Stimulated activated CD8-positive, alpha-beta memory T cell treated with anti-CD3 and anti-CD28 coated beads, Interleukin-15, amount 100 ng/mL, for 4 hours (primary cell): ENCODE measurements at places on chromosomes 3 and 15.

GRCh38 chr3:111087924-111088469 lies 16.4 kb downstream of the NECTIN3 start:
- no peak for DNase-seq

DNA sequence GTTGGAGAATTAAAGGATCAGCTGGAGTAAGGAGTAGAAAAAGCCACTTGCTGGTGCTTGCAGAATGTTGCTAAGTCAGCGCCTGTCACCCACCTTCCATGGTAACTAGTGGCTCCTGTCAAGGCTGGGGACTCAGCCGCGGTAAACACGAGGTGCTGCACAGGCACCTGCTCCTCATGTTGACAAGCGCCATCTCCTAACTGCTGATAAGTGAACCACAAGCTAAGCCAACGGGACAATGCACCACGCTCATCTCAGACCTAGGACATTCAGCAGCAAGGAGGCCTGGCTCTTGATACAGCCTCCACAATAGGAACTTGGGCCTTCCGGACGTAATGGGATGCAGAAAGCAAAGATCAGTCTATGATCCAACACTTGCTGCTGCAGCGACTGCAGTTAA lies 264.4 kb downstream of the OCA2 start:
- no peak for DNase-seq

DNA sequence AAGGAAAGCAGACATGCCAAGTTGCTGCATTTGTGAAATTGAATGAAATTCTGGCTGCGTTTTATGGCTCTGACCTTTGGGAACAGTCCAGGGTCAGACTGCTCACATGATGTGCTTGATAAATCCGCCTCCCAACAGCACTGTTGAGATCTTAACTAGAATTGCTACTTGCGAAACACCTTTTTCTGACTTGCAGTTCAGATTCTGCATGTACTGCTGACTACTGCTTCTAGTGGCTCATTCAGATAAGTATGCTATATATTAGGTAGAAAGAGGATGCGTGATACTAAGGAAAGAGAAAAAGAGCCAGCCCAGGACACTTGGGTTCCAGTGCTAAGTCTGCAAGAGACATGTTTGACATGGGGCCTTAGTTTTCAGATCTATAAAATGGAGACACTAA lies 129.4 kb downstream of the LPP start:
- DNase-seq: no peak

DNA sequence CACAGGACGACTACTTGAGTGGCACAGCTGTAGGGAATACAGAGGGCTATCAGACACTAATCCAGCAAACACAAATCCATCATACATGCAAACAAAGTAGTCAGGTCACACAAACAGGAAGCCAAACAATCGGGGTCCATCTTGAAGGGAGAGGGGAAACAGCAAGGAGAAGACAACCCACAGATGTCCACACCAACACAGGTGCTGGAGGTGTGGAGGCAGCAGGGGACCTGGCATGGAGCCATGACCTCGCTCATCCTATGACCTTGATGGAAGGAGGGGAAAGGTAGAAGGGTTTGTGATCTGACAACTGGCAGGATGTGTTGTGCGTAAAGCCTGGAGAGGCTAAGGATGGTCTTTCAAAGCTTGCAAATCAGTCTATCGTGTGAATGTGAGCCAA lies 39.9 kb upstream of the SKOR1 start:
- DNase-seq: no peak

- no peak for DNase-seq
Measured at GRCh38 chr3:39903253-39903652, 93.8 kb downstream of the MYRIP start.

DNA sequence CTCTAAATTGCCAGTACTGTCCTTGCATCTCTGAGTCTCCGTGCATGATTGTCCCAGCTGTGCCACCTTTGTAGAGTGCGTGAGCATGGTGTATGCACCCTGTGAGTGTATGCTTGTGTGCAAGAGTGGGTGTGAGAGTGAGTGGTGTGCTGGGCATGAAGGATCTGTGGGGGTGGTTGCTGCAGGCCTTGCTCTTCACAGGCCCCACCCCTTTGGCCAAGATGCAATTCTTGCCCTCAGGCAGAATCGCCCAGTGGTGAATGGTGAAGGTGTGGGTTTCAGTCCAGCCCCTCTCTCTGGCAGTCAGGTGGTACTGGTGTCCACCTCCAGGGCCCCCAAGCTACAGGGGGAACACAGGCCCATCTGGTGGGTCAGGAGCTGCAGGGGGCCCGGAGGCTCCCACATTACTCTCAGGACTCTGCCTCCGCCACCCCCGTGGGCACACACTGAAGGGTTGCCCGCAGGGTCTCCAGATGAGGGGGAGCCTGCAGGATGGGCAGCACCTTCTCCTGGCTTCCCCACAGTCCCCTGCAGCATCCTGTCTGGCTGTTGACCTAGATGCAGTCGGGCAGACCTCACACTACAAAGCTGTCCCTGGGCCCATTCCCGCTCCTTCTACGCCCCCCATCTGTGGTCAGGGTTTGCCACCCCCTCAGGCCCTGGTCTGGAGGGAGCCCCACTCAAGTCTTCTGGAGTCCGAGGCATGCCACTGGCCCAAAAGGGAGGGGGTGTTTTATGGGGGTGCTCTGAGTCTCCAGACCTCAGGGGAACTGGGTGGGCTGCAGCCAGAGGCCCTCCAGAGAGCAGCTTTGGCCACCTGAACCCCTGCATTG lies 8.3 kb upstream of the ROPN1B start:
- no peak for DNase-seq

- DNase-seq: no peak
Measured at GRCh38 chr3:135314237-135314636, 519.2 kb downstream of the EPHB1 start.

DNA sequence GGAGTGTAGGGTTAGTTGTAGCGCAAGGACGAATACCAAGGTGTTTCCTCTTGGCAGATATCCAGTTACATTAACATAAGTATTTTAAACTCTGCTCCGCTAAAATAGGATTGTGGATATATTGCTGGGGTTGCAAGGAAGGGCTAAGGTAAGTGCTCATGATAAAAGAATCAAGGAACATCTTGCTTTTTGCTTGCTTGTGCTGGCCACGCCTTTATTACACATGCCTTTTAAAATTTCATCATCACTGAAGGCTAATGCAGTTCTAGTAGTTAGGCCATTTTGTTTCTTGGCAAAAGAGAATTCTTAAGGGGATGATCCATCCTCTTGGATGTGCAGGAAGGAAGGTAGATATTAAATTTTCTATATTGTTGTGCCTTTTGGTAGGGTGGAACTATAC lies 415.6 kb upstream of the TPM1 start:
- no peak for DNase-seq

DNA sequence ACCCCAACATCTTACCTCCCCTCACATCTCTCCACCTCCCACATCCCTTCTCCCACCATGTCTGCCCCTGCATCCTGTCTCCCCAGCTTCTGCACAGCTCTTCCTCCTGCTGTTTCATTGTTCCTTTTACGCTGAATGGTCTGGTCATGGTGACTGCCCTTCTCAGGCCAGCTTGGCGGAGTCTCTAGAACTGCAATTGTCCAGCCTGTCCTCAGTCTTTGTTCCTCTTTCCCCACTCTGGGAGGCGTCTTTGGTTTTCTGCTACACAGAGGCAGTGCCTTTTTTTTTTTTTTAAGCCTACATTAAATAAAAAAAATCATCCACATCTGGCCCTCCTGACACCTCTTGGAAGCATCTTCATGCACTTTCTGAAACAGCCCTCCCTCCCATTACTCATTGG lies 49.1 kb upstream of the SEC22A start:
- DNase-seq: no peak

DNA sequence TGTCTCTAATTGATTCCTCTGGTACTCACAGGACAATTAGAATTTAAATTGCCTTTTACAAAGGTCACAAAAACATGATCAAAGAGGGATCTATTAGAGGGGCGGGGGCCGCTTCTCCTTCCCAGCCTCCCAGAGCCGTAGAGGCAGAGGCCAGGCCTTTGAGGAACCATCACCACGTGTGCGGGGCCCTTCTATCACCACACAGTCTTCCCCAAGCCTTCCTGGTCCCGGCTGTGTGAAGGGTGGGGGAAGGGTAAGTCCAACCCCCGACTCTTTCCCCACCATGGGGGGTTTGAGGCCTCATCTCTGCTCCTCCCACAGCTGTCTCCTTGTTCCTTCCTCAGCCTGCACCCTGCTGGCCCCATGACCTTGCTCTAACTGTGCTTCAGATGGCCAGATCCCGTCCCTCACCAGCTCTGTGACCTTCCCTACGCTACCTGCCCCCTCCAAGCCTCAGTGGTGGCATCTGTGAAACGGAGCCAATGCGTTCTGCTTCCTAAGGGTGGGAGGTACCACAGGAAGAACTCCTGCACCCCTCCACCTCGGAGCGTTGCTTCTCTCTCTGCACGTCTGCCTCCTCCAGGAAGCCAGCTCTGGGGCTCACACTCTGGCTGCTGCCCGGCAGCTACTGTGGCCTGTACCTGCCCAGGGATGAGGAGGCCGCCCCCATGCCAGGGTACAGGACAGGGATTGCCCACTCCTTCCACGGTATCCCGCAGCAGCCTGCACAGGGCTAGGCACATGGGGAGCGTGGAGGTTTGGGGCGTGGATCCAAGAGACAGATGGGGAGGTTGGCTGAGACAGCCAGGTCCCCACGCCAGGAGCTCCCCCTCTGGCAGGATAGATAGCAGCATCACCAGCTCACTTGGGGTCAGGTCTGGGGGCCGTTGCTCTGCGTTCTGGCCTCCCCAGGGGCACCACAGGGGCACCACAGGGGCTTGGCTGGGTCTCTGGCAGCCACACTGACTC lies 83.8 kb downstream of the LINGO1 start:
- no peak for DNase-seq

DNA sequence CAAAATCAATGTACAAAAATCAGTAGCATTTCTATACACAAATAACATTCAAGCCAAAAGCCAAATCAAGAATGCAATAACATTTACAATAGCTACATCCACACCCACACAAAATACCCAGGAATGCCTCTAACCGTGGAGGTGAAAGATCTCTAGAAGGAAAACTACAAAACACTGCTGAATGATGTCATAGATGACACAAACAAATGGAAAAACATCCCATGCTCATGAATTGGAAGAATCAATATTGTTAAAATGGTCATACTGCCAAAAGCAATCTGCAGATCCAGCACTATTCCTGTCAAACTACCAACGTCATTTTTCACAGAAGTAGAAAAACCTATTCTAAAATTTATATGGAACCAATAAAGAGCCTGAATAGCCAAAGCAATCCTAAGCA lies 143.7 kb downstream of the SLCO3A1 start:
- DNase-seq: no peak

- DNase-seq: no peak
Measured at GRCh38 chr15:27222479-27222878, 251.5 kb downstream of the GABRG3 start.

- DNase-seq: no peak
Measured at GRCh38 chr15:87741350-87741749, 515.2 kb downstream of the NTRK3 start.
